ENCODE measurements at places on chromosomes 12 and 14.

DNA sequence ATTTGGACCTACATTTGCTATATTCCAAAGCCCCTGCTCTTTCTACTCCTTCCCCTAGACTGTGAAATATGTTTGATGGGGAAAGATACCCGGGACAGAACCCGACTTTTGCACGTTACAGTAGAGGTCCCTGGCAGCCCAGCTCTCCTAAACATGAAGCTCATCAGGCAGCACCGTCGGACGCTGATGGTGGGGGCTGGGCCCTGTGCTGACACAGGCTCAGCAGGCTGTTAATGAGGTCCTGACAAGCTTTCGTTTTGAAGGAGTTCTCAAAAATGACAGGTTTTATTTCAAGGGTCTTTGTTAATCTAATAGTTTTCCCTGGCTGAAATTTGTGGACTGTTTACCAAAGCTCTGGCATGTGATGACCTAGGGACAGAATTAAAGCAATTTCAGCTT is 102.3 kb downstream of the SLC25A47 start:
- DNase-seq, result no peak

- no peak for DNase-seq
These were observed 98.9 kb downstream of the DENND5B start for GRCh38 chr12:31491841-31492598.

GRCh38 chr12:1104088-1104800 is 113.2 kb downstream of the ERC1 start:
- DNase-seq, result peak; percentile 6

- DNase-seq, result no peak
These were observed 2.0 kb downstream of the DYRK2 start for GRCh38 chr12:67650388-67651131.

GRCh38 chr14:93537951-93538350 is 107.2 kb downstream of the UNC79 start:
- DNase-seq, result no peak

DNA sequence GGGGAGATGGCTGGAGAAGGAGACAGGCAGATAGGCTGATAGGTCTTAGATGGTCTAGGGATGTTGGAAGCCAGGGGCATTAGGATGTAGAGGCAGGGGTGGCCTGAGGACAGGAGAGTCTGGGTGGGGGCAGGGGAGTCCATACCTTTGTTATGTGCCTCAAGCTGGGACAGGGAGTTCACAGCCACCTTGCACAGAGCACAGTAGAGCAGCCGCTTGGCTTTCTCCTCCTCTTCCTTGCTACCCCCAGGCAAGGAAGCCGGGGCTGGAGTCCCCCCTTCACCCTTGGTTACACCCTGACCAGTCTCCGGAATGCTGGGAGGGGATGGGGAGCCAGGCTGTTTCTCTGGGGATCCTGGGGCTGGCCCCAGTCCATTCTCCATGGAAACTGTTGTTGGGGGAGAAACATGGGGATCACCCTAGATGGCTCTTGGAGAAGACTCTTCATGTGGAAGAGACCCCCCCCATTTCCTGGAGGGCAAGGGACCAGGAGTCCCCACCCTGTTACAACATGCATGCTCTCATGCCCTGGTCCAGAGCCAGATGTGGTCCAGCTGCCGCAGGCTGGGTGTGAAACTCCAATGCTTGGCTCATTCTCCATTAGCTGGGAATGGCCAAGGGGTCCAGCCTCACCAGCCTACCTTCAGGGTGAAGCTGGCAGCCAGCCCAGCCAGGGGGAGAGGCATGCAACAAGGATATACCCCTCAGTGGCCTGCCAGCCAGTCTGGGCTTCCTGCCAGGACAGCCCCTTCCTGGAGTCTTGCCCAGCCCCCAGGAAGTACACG is 7.2 kb upstream of the GPR84 start:
- no peak for DNase-seq

DNA sequence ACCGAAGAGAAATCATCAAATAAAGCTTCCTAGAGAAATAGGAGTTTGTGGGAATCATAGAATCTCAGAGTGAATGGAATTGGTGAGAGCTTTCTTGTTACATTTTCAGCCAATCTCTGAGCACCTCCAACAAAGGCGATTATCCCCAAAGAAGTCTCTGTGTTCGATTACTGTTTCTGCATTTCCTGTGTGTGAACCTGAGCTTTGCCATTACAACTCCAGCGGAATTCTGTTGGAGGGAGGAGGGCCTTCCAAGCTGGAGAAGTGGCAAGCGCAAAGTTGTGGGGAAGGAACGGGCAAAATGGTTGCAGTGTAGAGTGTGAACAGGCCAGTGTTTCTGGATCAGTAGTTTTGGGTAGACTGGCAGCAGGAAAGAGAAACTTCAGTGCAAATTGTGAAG is 23.1 kb downstream of the TMEM117 start:
- no peak for DNase-seq

DNA sequence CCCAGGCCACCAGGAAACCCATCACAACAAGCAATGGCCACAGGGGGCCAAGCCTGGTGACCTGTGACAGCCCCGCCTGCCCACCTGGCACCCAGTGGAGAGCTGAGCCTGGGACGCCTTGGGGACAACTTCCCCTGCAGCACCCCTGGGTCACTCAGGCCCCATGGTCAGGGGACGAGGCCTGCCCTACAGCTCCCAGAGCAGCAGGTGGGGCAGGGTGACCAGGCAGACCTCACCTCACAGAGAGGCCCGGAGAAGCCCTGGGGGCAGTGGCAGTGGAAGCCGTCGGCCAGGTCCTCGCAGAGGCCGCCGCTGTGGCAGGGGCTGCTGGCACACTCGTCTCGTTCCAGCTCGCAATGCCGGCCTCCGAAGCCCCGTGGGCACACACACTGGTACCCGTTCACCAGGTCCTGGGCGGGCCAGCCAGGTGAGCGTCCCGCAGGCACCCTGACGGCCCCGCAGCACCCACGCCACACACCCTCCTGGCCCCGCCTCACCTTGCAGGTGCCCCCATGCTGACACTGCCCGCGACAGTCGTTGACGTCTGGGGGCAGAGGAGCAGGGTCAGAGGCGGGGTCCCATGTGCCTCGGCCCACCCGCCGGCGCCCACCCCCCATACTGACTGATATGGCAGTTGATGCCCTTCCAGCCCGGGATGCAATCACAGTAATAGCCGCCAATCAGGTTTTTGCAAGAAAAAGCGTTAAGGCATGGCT is 18.1 kb downstream of the JAG2 start:
- no peak for DNase-seq

DNA sequence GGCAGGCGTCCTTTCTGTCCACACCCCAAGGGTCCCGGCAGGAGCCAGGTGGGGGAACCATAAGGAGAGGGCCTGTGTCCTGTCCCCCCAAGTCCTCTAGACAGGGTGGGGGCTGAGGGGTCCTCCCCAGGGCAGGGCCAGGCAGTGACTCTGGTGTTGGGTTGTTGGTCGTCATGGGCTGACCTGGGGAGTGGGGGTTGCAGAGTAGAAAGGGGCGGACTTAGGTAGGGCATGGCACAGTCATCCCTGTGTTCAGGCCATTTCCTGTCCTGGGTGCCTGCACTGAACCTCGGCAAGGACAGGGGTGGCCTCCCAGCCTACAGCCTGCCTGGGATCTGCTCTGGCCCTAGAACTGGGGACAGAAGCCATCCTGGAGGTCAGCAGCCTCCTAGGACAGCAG is 356.2 kb downstream of the TMEM121 start:
- DNase-seq, result no peak

- DNase-seq, result no peak
These were observed 55.4 kb upstream of the GARIN2 start for GRCh38 chr14:67133595-67134441.

GRCh38 chr14:55976219-55976618 is 142.0 kb upstream of the PELI2 start:
- DNase-seq, result no peak

DNA sequence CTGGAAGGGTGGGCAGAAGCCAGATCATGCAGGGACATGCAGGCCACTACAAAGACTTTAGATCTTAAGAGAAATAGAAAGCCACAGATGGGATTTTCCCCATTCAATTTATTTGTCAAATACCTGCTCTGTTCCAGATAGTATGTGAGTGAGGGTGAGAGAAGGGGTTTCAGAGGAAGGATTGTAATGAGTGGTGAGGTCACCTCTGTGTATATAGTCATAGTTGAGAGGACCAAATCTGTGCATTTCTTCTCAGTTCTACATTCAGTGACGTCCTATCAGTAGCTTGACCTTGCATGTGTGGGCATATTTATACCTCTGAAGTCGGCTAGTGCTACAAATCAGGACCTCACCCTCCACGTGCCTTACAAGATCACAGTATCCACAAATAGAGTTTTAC is 31.2 kb upstream of the RBM19 start:
- no peak for DNase-seq
